ENCODE measurements at places on chromosomes 6 and 20.

GRCh38 chr20:58086763-58087561 lies 141.5 kb downstream of the ANKRD60 start:
- DNase-seq, result no peak

DNA sequence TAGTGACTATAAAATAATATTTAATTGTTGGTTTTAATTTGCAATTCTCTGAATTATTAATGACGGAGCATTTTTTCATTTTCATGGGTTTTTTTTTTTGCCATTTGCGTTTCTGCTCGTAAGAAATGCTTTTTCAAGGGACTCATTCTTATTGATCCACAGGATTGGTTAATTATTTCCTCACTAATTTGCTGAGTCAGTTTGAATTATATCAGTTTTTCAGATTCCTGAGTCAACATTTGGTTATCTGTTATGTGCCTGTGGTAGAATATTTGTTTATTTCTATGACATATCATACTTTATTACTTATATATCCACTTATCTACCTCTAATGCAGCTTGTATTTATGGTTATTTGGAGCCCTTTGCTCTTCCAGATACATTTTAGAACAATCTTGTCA lies 257.0 kb upstream of the BTBD3 start:
- DNase-seq, result no peak

GRCh38 chr6:5260111-5260620 lies 584 bp downstream of the LYRM4 start:
- DNase-seq, result peak; percentile 67

GRCh38 chr20:11217326-11218172 lies 543.8 kb upstream of the JAG1 start:
- DNase-seq, result no peak

DNA sequence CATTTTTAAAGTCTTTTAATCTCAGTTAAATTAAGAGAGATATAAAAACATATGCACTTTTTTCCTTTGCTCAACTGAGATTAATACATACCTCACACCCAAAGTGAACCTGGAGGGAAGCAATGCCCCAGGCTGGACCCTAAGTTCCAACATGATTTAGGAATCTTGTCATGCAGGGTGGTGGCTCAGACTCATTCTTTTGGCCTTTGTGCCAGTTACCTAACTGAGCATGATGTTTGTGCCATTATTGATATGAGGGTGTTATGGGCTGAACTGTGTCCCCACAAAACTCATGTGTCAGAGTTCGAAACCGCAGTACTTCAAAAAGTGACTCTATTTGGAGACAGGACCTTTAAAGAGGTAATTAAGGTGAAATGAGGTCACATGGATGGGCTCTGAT lies 188.0 kb downstream of the ARHGAP18 start:
- no peak for DNase-seq

- DNase-seq, result no peak
Measured at GRCh38 chr20:4787820-4788219, 66.1 kb downstream of the PRND start.

DNA sequence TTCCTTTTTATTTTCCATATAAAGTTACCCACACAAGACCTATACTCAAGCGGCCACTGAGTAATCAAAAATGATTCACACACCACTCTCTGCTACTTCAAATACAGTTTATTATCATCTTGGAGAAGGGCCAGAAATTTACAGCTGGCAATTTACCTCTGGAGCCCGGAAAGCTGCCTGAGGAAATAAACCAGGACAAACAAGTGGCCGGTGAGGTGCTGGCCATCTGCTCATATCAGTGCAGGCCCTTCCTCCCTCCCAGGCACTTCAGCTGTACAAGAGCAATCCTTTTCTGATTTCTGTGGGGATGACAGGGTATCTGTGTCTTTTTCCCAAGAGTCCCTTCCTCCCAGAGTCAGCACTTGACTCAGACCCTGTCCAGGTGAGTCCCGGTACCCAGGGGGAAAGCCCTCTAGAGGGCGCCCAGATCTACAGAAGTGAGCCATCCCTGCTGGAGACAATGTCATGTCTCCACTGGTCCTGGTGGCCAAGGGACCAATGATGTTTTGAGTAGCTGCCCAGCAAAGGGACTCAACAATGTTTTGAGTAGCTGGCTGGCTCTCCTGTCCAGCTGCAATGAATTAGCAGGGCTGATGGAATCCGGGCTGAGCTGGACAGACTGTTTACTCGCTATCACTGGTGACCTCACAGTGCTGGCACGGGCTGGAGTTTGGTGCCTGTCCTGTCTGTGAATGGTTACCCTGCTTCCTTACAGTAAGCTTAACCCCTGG lies 23.6 kb downstream of the LRP11 start:
- peak; percentile 32 for DNase-seq

- peak; percentile 54 for DNase-seq
Measured at GRCh38 chr6:42402184-42402583, 49.5 kb downstream of the TRERF1 start.

DNA sequence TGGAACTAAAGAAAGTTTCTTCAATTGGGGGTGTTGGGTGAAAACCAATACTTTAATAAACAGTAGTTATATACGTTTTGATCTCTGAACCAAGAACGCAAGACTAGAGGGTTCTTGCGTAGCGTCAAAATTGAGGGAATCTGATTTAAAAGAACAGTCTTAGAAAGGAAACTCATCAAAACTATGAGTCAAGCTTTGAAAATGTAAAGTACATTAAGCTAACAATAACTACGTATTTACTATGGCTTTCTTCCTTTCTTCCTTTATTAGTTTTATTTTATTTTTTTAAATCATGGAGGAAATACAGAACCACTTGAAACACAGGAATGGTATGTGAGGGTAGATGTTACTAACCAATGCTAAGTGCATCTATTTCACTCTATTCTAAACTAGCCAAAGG lies 287.0 kb upstream of the RSPO3 start:
- DNase-seq, result no peak

GRCh38 chr6:32589596-32590449 lies at the start of gene HLA-DRB1:
TSS of gene HLA-DRB1 (minus strand) at chr6:32589848. CDS start at chr6:32589742, 106 bp downstream.
- DNase-seq, result peak; percentile 14

DNA sequence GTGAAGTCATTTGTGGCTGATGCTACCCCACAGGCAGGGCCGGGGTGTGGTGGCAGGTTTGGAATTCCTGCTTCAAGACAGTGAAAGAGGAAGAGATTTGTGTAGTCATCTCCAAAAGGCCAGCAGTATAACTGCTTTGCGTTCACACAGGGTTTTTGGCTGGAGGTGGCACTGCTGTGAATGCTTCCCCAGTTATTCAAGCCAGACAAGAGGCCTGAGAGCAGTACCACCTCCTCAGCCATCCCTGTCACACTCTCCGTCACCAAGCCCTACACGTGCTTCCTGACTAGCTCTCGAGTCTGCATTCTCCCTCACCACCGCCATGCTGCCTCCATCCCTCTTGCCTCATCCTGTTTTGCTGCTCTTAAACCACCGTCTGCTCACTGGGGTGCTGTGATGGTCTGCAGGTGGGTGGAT lies 23.9 kb downstream of the ARMC2 start:
- peak; percentile 40 for DNase-seq

- no peak for DNase-seq
Measured at GRCh38 chr6:90444160-90444714, 142.6 kb downstream of the MAP3K7 start.

DNA sequence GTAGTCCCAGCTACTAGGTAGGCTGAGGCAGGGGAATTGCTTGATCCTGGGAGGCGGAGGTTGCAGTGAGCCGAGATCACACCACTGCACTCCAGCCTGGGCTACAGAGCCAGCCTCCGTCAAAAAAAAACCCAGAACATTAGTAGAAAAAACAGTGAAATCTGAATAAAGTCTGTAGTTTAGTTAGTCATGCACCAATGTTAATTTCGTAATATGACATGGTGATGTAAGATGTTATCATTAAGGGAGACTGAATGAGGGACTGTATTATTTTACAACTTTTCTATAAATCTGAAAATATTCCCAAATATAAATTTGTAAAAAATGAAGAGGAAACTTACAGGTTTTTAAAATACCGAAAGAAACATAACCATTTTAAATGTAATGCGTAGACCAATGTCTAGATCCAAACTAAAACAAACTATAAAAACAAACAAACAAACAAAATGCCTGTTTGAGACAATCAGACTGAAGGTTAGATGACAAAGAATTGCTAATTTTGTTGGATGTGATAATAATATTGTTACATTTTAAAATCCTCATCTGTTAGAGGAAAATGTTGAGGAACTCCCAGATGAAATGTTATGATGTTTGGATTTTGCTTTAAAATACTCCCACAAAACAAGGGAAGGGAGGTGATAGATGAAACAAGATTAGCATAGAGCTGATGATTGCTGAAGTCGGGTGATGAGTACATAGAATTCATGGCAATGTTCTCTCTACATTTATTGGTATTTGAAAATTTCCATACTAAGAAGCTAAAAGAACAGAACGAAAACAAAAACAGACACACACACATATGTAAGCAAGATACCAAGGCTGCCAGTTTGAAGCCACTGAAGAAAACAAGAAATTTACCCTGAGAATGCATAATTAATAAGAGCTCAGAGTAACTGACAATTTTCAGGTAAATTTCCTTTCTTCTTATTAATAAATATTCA lies 1.8 kb downstream of the GSTA4 start:
- DNase-seq, result no peak

DNA sequence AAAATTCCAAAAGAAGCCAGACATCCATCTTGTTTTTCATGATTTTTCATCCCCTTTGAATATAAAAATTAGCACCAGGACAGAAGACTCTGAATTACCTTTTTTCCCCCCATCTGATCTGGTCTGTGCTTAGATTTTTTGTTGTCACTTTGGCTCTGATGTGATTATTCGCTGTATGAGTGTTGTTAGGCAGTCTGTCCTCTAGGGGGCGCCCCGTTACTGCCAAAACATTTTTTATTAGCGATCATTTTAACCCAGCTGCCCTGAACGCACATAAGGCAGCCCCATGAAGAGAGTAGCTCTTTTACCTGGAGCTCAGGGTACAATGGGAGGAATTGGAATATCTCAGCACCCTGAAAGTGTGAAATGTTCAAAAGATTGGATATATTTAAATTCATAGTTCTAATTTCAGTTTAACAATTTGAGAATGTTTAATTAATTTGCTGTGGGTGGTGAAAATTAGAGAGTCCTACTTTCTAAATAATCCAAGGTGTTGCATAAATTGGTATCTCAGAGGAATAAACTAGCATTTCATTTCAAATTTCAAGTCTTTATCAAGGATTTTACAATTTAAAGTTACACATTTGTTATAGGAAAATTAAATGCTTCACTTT lies 60.8 kb downstream of the PRPH2 start:
- DNase-seq, result peak; percentile 83

DNA sequence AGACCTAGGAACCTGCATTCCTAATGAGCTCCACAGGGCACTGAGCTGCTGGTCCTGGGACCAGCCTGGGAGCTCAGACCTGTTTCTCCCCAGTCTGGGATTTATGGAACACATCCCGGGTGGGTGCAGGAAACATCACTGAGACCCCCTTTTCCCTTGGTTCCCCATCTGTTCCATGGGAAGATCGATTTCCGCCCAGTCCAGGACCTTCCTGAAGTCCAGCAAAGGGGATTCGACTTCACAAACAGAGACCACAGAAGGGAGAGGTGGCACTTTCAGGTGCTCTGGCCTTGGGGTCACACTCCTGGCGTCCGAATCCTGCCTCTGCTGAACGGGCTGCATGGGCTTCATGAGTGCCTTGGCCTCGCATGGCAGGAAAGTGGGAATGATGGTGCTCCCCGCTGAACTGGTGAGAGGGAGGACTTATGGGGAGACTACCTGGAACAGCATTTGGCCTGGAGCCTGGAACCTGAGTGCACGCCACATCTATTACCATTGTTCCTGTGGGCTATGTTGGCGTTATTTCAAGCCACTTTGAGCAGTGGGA lies 296.3 kb downstream of the TAF4 start:
- DNase-seq, result no peak

GRCh38 chr6:160256445-160256844 lies 2.2 kb downstream of the SLC22A2 start:
- DNase-seq, result no peak

- no peak for DNase-seq
Measured at GRCh38 chr6:43773980-43774775, 4.2 kb downstream of the VEGFA start.

DNA sequence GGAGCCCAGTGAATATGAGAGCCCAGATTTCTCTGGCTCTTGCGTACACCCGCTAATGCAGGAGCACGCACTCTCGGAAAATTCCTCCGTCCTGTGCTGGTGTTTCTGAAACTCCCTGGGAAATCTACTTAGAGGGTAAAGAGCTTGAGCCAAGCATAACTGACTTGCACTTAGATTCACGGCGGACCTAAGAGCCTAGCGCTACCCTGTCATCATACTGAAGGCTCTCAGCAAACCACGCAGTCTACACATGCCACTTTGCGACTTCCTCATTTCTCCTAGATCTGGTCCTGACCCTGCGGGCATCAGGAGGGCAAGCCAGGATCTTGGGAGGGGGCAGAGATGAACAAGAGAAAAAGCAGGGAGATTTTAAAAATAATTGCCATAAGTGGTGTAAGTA lies 324.7 kb downstream of the CD83 start:
- no peak for DNase-seq

- DNase-seq, result no peak
Measured at GRCh38 chr6:99608886-99609482, 2.4 kb downstream of the PRDM13 start.

DNA sequence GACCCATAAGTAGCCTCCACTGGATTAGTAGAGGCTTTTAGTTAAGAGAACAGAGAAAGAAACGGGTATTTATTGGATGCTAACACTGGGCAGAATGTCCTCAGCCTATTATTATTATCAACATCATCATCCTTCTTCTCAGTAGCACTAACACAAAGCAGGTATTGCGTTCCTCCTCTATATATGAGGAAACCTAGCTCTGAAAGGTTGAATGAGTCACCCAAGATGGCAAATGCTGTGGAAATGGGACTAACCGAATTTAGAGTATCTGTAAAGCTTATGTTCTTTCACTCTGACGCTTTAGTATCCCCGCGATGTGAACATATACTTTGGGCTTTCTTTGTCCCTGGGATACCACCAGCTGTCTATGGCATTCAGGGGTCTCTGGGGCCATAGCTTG lies 77.0 kb downstream of the ADTRP start:
- no peak for DNase-seq

DNA sequence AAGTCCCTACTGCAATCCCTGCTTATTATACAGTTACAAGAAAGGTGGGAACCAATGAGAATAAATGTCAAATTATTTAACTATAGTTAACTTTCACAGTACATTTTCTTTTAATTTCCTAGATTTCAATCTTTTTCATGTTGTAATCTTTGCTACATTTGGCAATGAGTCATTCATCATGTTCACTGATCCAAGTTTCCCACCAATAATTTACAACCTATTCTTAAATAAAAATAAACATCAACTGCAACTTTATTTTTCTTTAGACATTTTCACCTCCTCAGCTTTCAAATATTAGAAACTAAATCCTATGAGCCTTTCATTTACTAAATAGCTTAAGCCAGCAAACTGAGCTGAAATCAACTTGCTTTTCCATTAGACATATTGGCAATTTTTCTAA lies 541.3 kb upstream of the BTBD3 start:
- DNase-seq, result no peak

DNA sequence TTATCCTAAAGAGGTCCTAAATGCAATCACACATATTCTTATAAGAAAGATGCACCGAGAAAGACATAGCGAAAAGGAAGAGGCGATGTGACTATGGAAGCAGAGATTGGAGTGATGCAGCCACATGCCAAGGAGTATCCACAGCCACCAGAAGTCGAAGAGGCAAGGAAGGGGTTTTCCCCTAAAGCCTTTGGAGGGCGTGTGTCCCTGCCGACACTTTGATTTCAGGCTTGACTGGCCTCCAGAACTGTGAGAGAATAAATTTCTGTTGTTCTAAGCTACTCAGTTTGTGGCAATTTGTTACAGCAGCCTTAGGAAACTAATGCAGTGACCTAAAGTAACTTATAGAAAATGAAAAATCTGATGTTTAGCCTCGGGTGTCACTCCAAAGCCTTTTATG lies 179.5 kb upstream of the CITED2 start:
- DNase-seq, result no peak

Data from CD4-positive, alpha-beta T cell treated with Interleukin-6 at 100 ng/mL for 8 hours (primary cell).